ENCODE measurements at places on chromosomes 11 and 22.

DNA sequence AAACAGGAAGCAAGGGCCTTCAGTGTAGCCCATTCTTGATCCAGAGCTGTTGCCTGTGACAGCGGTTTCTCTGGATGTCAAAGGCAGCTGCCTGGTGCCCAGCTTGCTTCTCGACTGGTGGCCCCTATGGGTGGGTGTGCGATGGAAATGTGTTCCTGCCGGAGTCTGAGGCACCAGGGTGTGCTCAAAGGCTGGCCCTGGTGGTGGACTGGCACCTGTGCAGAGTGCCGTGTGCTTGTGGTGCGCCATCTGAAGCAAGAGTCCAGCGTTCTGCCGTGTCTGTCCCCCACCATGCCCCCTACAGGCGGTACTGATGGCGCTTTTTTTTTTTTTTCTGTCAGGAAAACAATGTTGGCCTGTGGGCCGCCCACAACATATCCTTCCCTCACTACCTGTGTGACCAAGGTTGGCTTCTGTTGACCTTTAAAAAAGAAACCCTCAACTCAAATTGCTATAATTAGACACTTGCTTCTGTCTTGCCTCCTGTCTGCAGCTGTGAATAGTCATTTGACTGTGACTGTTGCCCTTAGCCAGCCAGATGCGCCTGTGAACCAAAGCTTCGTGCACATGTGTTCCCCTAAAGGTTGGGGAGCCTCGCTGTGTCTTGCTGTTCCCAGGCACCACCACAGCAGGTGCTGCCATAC lies 4.7 kb upstream of the RANBP1 start:
- DNase-seq = no peak

GRCh38 chr11:72969894-72970335 lies 155.7 kb downstream of the ATG16L2 start:
- no peak for DNase-seq

DNA sequence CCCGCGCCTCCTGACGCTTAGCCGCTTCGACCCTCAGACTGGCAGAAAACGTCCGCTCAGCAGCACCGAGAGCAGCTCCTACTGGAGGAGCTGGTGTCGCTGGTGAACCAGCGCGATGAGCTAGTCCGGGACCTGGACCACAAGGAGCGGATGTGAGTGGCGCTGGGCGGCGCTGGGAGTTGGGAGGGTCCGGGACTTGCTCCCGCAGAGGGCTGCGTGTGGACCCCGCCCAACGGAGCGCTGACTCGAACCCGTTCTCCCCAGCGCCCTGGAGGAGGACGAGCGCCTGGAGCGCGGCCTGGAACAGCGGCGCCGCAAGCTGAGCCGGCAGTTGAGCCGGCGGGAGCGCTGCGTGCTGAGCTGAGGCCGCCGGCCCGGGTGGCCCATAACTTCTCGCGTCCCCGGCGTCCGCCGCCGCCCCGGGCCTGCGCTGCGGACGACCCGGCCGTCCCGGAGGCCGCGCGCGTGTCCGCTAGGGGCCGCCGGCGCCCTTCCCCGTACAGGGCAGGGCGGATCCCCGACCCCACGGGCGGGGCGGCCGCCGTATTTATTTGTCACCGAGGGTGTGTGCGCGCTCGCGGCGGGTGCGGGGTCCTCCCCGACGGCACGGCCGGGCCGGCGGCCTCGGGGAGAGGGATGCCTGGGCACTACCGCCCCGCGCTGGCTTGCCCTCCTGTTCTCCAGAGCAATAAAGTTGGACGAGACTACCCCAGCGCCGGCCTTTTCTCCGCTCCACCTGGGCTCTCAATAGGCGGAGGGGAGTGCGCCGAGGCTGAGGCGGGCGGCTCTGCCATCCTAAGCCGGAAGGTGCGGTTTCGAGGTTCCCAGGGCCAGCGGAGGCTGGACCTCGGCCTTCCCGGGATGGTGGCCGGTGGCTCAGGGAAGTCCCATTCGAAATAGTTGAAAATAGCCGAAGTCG lies 3.4 kb downstream of the KCNK7 start:
- no peak for DNase-seq

DNA sequence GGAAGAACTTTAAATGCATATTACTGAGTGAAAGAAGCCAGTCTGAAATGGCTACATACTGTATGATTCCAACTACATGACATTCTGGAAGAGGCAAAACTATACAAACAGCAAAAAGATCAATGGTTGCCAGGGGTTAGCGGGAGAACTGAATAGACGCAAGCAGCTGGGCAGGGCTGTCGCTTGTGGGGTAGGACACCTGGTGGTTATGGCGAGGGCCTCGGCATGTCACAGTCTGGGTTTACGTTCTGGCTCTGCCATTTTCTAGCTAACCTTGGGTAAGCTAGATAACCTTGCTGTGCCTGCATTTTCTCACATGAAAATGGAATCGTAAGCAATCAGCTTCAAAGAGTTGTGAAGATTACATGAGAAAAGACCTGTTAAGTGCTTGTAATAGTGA lies 55.2 kb upstream of the SYT13 start:
- DNase-seq = no peak

DNA sequence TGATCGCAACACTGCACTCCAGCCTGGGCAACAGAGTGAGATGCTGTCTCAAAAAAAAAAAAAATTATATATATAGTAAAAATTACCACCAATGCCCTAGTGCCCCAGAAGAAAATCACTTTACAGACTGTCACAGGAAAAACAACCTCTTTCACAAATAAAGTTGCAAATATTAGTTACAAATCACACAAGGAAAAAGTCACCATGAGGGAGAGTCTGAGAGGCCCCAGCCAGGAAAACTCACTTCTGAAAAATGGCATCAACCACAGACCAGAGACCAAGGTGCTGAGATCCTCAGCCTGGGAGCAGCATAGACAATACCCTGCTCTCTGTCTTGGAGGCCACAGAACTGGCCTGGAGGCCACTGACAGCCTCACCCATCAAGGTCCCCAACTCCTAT lies 20.4 kb downstream of the GGT5 start:
- no peak for DNase-seq

DNA sequence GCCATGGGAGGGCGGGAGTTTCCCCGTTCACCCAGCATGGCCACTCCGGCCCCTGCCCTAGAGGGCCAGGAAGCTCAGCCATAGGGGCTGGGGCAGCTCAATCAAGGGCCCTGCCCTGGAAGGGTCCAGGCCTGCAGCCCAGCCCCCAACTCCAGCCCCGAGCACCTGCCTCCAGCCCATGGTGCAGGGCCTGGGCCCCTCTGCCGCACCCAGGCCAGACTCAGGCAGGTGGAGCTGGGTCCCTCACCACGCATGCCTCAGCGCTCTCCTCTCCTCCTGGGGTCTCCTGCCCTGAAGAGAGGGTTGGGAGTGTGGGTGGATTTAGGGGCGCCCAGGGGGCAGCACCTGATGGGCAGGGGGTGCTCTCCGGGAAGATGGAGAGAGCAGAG lies 13.1 kb downstream of the MLC1 start:
- DNase-seq = no peak

GRCh38 chr11:61680622-61681221 lies 531 bp downstream of the DAGLA start:
- no peak for DNase-seq

- DNase-seq = no peak
These were observed 153.6 kb downstream of the SNX19 start for GRCh38 chr11:130762638-130763037.

GRCh38 chr11:114880442-114880841 lies 202.1 kb downstream of the NXPE2 start:
- no peak for DNase-seq

DNA sequence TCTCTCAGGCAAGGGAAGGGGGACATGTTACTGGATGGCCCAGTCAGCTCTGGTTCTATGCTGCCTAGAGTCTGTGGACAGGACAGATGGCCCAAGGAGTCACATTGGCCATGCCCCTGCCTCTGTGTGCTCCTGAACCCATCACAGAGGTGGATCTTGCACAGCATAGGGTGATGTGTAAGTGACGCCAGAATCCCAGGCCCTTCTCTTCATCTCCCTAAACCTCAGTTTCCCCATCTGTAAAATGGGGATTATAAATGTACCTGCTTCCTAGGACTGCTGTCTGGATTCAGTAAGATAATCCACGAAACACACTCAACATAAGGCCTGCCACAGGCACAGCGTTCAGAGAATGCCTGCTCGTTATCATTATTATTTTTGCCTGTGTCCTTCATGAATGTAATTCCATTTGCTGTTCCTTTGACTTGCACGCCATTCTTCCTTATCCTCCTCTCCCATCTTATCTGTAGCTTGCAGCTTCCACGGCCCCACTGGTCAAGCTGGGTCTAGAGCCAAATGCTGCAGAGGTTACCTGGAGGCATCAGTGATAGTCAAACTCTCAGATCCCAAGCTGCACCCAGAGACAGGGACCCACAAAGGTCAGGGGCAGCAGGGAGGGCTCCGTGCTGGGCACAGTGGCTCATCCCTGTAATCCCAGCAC lies 207.0 kb downstream of the MN1 start:
- no peak for DNase-seq

- no peak for DNase-seq
These were observed 56.8 kb upstream of the LRRC55 start for GRCh38 chr11:57124917-57125316.

GRCh38 chr11:113242767-113243397 lies 71.5 kb upstream of the TTC12 start:
- DNase-seq = no peak

DNA sequence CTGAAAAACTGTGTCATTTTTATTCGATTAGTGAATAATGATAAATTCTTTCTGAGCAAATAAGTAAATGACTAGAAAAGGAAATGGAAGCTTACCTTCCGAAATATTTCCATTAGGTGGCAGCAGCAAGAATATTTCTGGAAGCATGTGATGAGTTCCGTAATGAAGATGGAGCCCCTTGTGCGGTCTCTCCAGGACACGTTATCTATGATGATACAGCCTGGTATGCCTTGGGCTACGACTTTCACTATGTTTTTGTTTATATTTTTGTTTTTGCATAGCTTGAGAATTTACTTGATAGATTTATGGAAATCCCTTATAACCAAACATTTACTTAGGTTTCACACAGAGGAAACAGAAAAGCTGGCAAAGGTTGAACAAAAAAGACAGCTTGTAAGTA lies 25.7 kb downstream of the CASP5 start:
- no peak for DNase-seq

GRCh38 chr11:95082576-95083001 lies 7.1 kb upstream of the ENDOD1 start:
- no peak for DNase-seq

DNA sequence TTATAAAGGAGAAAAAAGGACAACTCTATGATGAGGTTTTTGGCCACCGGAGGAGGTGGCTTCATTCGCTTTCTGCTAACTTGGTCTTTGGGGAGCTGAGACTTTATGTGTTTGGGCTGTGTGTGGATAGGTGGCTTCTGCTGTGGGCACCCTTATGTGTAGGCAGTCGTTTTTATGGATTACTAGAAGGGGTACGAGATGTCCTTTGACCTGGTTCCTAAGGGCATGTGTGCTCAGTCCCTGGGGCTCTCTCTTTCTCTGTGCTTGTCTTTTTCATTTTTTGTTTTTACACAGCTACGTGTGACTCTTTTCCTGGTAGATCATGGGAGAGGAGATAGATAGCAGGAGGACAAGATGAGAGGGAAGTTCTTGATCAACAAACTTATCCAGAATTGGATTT lies 93.4 kb downstream of the TEAD1 start:
- no peak for DNase-seq

GRCh38 chr22:38970551-38970950 lies 11.6 kb upstream of the APOBEC3B start:
- DNase-seq = no peak

DNA sequence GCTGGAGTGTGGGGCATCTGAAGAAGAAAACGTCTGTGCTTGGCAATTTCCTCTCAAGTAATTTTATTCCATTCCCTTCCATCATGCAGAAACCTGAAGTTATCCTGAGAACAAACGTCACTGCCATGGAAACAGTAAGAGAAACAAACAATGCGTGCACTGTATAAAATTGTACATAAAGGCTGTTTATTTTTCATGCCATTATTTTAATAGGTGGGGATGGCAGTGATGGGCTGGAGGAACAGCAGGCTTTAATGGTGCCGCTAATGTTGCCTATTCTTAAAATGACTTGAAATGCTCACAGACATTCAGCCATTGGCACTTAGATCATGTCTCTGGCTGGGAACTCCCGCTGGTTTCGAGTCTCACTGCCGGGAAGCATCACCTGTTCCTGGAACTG lies 7.5 kb upstream of the SEZ6L start:
- DNase-seq = no peak

DNA sequence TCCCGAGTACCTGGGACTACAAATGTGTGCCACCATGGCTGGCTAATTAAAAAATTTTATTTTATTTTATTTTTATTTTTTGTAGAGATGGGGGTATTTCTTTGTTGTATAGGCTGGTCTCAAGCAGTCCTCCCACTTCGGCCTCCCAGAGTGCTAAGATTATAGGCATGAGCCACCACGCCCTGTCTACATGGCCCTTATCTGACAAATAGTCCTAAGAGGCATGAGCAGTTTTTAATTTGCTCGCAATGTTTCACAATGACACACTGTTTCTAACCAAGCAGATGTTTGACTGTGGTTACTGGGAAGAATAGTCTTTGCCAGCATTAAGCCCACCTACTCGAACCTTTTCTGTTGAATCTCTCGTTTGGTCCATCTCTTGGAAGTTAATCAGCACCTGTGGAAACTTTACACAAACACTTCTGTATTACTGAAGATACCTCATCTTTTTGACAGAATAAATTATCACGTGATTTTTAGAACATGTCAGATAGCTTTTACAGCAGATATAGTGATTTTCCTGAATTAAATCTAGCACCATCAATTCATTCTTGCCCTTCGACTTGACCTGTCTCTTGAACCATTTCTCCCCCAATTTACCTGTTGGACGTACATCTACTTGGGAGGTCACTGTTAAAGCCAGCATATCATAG lies 71.4 kb downstream of the MTMR3 start:
- DNase-seq = no peak

DNA sequence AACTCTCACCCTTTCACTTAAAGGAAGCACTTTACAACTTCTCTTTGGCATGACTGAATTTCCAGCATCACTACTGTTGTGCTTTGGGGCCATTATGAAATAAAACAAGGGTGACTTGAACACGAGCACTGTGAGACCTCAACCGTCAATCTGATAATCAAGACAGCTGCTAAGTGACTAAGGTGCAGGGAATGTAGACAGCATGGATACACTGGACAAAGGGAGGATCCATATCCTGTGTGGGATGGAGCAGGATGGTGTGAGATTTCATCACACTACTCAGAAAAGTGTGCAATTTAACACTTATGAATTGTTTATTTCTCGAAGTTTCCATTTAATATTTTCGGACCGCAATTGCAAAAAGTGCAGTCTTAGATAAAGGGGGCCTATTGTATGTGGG lies 16.1 kb upstream of the EXPH5 start:
- DNase-seq = no peak

Data from stimulated activated CD4-positive, alpha-beta T cell treated with anti-CD3 and anti-CD28 coated beads, TNF-alpha, amount 100 ng/mL, for 1 hour (primary cell).